Pancreas (tissue), 10 donors: ENCODE measurements at places on chromosomes 4 and X.

- no peaks in the 10 kb centered on the region for H3K4me1 ChIP-seq
- no peak overlapping the region for H3K4me3 ChIP-seq
- DNase-seq, result no peak
- H3K36me3 ChIP-seq, result no peaks in the 10 kb centered on the region
- no peaks in the 10 kb centered on the region for H3K27me3 ChIP-seq
Observed at GRCh38 chrX:118630848-118631247, 96.6 kb upstream of the IL13RA1 start.

DNA sequence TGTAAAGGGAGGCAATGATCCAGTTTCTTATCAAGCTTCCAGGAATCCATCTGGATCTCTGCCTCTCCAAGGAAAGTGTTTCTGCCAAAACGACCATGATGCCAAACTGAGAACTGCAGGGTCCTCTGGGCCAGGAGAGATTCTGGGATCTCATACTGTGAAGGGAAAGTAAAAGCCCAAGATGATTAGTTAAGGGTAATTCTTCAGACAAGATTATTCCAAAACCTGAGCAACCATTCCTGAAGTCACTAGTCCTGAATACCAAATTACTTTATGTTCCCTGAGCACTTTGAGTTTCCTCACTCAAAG, 42.0 kb downstream of the SRPX2 start:
- H3K4me1 ChIP-seq, result no peaks in the 10 kb centered on the region
- H3K4me3 ChIP-seq, result no peak overlapping the region
- no peaks in the 10 kb centered on the region for H3K36me3 ChIP-seq
- H3K27me3 ChIP-seq, result no peaks in the 10 kb centered on the region
- DNase-seq, result no peak

- H3K27me3 ChIP-seq, result no peaks in the 10 kb centered on the region
- no peaks in the 10 kb centered on the region for H3K36me3 ChIP-seq
- no peaks in the 10 kb centered on the region for H3K4me1 ChIP-seq
- no peak for DNase-seq
Observed at GRCh38 chr4:165505958-165506837, 127.4 kb downstream of the CPE start.

DNA sequence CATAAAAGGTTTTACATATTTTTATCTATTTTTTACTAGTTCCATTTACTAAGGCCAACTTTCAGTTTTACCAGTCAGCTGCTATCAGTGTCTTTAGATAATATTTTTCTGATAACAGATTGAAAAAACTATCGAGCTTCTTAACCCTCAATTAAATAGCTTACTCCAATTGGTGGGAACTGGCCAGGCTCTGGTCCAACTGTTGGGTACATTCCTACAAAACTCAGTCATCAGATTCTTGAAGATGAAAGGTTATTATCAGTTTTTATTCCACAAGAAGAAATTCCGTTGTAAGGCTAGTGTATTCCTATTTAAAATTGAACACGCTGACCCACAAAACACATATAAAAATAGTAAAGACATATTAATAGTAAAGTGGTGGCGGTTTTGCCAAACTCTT, 346.2 kb downstream of the MAPK10 start:
- H3K27ac ChIP-seq, result no peak overlapping the region
- no peak for DNase-seq
- no peaks in the 10 kb centered on the region for H3K27me3 ChIP-seq
- no peaks in the 10 kb centered on the region for H3K36me3 ChIP-seq
